ENCODE measurements at places on chromosomes 5 and 9. TPM values are rescaled to one million over a fixed set of nuclear protein-coding genes. Genes with fewer than 3 reads are reported as not detected.

ZCCHC9 gene
- 24.9 TPM for total RNA-seq

- ATAC-seq = no peak
These were observed 5.5 kb downstream of the PCDH1 start for GRCh38 chr5:141872496-141873356.

DNA sequence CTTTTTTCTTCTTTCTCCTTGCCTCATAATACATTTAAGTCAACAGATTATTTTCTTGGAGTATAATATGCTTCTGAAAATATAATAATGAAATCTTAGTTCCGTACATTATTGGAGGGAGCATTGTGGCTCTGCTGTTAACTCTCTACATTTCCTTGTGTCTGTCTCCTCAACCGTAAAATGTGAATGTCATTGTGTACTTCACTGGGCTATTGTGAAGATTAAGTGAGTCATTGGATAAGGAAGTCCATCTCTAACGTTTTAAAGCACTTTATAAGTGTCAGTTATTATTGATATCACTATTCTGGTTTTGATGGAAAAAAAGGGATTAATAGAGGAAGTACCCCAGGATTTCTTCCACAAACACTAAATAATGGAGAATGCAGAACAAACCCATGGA, 304.5 kb upstream of the RFX3 start:
- ATAC-seq = no peak

DNA sequence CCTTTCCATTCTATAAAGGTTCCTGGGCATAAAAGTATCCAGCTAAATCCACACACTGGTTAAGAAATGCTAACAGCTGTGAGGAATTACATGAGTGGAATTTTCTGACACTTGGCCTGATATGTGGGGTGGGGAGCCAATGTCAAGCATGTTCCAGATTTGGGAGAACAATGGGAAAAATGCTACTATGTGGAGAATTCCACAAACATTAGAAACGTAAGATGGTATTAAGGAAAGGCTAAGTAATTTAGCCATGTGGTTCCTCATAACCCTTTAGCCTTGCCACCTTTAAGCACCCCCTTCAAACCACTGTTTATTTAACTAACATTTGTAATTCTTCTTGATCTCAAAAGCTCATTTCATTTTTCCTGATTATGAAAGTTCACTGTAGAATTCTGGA, 149.2 kb downstream of the GNA14 start:
- peak; percentile 65 for ATAC-seq

DNA sequence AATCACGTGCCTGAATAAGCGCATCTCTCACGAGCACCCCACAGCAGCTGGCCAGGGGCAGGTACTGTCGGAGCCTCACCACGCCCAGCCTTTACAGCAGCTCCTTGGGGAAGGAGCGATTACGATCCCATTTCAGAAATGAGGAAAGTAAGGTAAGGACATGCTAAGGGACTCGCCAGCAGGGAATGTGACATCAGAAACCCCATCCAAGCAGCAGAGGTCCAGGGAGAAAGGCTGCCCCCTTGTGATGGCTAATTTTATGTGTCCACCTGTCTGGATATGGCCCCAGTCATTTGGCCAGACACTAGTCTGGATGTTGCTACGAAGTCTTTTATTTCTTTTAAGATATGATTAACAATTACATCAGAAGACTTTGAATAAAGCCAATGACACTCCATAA, 77.3 kb downstream of the UBE2QL1 start:
- ATAC-seq = no peak

GRCh38 chr5:160743027-160743426, 109.0 kb downstream of the ATP10B start:
- no peak for ATAC-seq

GRCh38 chr9:100662122-100662521, 84.2 kb downstream of the CAVIN4 start:
- ATAC-seq = no peak

DNA sequence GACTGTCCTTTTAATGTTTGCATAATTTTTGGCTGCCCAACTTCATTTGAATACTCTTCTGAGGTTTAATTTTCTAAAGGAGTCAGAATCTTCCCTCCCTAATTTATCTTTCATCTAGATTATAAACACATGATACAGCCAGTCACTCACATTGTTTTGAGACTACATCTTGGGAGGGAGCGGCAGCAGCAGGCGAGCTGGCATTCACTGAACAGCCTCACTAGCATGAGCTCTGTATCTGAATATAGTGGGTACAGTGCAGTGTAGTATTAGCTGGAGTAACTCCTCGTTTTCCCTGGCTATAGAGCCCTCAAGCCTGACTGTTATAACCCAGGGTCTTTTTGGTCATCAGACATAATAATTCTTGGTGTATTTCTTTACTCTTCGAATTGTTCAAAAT, 969.2 kb upstream of the COX7C start:
- no peak for ATAC-seq

DNA sequence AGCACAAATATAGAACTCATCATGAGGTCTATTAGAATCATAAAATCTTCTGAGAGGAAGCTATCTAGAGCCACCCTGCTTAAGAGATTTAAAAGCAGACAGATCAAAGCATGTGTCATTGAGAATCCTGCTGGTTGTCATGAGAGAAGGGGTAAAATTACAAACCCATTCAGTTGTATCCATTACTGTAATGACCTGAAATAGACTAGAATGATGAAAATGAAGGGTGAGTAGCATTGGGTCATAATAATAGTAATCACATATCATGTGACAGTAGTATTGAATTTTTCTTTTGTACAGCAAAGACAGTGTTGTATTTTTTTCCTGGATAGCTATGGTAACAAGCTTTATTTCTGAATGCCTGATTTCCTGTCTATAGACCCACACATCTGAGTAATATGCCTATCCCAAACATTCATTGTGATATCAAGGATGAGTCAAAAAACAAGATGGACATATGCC, 149.0 kb downstream of the PDE4D start:
- ATAC-seq = no peak

- no peak for ATAC-seq
These were observed 57.7 kb downstream of the MAPKAP1 start for GRCh38 chr9:125649315-125649714.

DNA sequence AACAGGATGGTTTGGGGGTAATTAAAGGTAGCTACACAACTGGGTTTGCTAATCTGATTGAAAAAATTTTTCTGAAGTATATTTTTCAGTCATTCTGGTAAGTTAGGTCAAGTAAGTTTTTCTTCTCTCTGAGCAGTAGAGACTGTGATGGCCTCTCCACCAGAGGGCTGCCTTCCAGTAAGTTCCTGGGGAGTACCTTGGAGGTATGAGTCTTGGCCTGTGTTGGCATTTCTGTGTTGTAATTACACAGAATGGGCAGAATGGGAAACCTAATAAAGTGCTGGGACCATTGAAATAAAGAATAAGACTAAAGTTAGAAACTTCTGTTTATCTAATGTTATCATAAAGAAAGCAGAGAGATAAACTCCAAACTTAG, 430.8 kb downstream of the ARHGEF28 start:
- peak; percentile 34 for ATAC-seq

DNA sequence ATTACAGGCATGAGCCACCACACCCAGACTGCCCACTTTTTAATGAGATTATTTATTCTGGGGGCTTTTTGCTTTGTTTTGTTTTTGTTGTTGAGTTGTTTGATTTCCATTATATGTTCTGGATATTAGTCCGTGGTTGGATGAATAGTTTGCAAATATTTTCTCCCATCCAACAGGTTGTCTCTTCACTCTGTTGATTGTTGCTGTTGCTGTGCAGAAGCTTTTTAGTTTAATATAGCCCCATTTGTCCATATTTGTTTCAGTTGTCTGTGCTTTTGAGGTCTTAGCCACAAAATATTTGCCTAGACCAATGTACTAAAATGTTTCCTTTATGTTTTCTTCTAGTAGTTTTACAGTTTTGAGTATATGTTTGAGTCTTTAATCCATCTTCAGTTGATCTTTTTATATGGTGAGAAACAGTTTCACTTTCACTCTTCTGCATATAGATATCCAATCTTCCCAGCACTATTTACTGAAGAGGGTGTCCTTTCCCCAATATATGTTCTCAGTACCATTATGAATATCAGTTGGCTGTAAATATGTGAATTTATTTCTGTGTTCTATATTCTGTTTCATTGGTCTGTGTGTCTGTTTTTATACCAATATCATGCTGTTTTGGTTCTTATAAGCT, 30.2 kb upstream of the TBCA start:
- no peak for ATAC-seq

DNA sequence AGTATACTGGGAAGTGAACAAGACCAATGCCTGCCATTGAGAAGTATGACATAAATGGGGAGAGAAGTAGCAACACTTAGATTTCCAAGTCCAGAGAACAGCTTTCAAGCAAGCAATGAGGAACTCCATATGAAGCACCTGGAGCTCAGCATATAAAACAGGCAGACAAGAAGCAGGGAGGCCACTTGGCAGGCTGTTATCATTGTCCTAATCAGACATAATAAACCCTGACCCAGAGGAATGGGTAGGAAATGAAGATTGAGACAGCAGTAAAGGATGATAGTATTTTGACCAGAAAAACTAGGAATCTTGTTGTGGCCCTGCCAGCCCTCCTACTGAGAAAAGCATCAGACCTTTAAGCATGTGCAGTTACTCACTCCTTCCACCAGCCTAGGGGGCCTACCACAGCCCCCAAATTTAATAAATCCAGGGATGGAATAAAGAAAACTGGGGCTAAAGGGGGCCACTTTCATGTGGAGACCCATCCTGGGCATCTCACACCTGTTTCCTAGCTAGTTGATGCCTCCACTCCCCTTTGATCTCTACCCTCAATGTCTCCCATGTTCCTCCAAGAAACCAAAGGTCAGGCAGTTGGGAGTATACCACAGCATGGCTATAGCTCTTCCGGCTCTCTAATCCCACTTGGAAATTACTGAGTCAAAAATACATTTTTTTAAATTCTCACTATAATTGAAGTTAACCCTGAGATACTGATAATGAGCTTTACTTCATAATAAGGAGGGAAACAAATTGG, 135.1 kb downstream of the SIL1 start:
- no peak for ATAC-seq

DNA sequence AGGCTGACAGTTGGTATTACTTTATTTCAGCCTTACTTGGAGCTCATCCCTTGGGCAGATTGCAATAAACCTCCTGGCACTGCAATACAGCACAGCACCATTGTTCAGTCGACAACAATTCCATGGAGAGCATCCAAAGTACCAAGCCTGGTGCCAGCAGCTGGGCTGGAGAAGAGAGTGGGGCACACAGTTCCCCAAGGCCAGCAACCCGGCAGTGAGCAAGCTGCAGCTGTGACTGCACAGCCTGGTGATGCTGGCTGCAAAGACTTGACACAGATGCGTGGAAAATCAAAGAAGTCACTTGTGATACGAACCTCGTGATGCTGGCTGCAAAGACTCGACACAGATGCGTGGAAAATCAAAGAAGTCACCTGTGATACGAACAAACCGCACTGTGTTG, 125.4 kb downstream of the ATPSCKMT start:
- no peak for ATAC-seq
